ENCODE measurements at places on chromosomes 5 and 9.
A peak's percentile ranks its signal among the peaks of the same experiment; 100 is the strongest.

- DNase-seq = no peak
These were observed 104.0 kb downstream of the FSTL4 start for GRCh38 chr5:133508331-133508730.

- no peak for DNase-seq
These were observed 2.0 kb downstream of the IRF1 start for GRCh38 chr5:132488590-132488989.

GRCh38 chr9:130930132-130930803 lies 8.8 kb downstream of the FIBCD1 start:
- DNase-seq = no peak

GRCh38 chr5:82821846-82822633 lies 255.2 kb downstream of the TMEM167A start:
- DNase-seq = peak; percentile 75

DNA sequence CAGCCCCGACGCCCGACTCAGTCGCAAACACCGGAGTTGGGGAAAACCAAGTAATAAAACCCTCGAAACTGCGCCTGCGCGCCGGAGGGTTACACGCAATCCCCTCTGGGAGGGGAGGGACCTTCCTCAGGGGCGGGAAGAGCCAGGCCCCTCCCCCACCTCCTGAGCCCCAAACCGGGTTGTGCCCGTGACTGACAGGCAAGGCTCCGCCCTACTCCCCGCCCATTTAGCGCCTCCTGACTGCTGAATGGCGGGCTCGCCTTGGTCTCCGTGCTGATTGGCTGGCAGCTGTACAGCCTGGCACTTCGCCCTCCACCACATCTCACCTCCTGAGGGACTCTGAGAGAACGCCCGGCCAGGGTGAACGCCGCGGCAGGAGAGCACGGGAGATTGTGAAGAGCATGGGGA lies at the start of gene PRDM9:
Gene PRDM9, plus strand, starts transcription at position 332 of the 408 bp plus-strand sequence. CDS start 1,425 bp downstream, outside the sequence.
- peak; percentile 55 for DNase-seq

- DNase-seq = no peak
These were observed 334.5 kb downstream of the TENT4A start for GRCh38 chr5:7047511-7048261.

DNA sequence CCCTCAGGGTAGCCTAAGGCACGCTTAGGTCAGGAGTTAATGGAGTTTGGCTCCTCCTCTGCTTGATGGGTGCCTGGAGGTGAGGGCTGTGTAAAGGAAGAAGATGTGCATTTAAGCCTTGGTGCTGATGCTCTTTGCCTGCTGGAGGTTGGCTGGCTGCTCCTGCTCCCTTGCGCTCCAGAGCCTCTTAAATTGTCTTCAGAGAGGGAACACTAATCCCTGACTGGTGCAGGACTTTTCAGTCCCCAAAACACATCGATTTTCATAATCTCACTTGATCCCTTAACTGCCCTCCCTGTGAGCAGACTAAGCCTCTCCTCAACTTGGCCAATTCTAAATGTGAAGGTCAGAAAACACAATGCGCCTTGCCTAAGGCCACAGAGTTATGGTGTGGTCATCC lies 16.2 kb upstream of the TCOF1 start:
- no peak for DNase-seq

DNA sequence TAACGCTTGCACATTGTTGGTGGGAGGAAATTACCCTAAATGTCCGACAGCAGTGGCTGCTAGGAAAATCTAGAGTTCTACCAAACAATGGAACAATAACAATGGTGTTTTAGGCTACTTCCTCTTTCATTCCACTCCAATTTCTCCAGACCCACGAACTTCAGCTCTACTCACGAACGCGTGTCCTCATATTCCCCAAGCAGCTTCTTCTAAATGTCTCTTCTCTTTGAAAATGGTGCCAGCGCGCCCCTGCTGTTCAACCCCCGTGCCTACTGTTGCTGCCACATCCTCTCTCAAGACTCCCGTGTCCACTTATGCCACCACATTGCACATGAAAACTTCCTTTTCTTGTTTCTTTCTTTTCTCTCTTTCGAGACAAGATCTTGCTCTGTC lies 25.6 kb downstream of the OR2V2 start:
- no peak for DNase-seq

- DNase-seq = no peak
These were observed 11.7 kb downstream of the ZNF462 start for GRCh38 chr9:106874652-106875051.

- no peak for DNase-seq
These were observed 97.3 kb downstream of the MRPL36 start for GRCh38 chr5:1702318-1702717.

DNA sequence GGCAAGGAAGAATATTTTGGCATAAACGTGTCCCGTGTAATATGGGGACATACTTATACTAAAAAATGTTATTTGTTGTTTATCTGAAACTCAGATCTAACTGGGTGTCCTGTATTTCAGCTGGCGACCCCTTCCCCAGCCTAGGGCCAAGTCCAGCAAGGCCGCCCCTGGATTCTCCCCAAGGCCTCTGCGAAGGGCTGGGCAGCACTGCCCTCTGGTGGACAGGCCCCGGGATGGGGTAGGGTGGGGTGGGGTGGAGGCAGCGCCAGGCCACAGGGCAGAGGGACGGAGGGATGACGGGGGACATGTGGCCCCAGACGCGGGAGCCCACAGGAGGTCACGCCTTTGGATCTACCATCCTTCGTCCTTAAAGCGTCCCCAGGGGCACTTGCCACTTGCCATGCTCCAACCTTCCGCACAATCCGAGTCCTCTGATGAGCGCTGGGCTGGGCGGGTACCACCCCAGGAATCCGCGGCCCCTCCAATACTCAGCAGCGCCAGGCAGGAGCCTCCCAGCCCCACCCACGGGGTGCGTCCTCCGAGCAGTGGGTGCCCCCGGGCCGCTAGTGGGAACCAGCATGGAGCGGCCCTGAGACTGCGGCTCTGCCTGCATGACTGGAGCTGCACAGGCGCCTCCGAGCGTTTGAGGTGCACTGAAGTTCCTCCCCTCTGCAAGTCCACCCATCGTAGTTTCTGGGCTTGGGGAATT lies 7.1 kb upstream of the AGPAT2 start:
- peak; percentile 43 for DNase-seq

GRCh38 chr5:677131-678101 lies 15.7 kb downstream of the TPPP start:
- DNase-seq = no peak

DNA sequence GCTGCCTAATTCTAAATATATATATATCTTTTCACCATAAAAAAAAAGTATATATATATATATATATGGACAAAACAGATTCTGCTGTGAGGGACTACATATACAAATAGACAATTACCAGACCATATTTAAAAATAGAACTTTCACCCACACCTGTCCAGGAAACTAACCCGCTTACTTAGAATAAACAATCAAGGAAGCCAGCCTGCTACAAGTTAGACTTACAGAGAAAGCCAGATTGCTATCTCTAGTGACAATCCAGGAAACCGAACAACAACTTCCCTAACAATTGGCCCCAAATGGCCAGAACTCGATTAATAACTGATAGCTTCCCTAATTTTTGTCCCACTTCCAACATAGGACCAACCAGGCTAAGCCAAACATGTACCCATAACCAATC lies 5.9 kb downstream of the GLDC start:
- no peak for DNase-seq

DNA sequence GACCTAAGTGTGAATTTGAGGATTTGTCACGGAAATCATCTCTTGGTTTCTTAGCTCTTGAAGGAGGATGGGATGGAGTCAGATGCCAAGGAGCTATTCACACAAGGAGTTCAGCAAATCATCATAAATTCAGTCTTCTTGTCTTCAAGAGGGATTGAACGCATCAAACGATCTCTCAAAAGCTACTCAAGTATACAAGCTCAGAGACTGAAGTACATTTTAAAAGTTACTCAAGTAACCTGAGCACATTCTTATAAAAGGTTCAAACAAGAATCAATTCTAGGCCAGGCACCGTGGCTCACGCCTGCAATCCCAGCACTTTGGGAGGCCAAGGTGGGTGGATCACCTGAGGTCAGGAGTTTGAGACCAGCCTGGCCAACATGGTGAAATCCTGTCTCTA lies 21.1 kb upstream of the GOLPH3 start:
- no peak for DNase-seq
